Immature natural killer cell (primary cell): ENCODE measurements at places on chromosomes 4 and X.

GRCh38 chr4:101885574-101885973 lies 95.0 kb downstream of the BANK1 start:
- no peak for DNase-seq

- no peak for DNase-seq
Observed at GRCh38 chr4:149553959-149554520, 261.6 kb downstream of the IQCM start.

GRCh38 chrX:123525123-123525725 lies 207.6 kb downstream of the THOC2 start:
- DNase-seq: no peak

GRCh38 chr4:1014291-1015167 lies 3.1 kb downstream of the FGFRL1 start:
- no peak for DNase-seq

DNA sequence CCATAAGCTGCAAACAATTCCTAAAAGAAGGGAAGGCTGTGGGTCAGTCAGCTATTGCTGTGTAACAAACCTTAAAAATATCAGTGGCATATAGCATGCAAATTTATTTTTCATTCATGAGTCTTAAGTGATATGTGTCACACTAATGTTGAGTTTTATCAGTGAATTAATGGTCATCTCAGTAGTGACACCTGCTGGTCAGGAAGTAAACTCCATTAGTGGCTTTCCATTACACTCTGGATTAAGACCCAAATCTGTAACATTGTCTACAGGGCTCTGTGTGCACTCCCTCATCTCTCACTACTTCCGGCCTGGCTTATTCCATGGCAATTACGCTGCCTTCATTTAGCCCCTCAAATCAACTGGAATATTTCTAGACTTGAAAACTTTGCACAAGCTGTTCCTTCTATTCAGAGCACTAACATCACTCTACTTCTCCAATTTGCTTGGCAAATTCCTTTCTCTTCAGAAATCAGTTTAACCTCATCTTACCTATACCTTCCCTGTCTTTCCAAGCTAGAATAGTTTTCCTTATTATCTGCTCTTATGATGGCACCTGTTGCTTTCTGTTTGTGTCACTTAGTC lies 217.3 kb upstream of the TAPT1 start:
- DNase-seq: no peak

DNA sequence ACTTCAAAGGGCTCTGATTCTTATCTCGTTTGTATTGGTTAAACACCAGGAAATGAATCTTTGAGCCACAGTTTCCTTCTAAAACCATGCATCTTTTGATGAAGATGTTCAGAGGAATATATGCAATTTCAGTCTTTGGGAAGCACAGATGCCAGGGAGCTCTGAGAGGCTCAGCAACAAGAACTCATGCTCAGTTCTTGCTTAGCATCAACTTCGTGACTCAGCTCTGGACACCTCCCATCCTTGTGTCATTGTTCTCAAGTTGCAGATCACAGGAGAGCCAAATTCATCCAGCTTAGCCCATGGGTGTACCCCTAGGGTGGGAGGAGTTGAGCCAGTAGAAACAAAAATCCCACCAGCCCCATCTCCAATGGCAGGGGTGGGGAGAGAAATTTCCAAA lies 219.6 kb upstream of the MAOA start:
- no peak for DNase-seq
